Activated CD4-positive, alpha-beta T cell treated with anti-CD3 and anti-CD28 coated beads, Interleukin-2, amount 50 U/mL, for 24 hours (primary cell): ENCODE measurements at places on chromosomes 2 and 18.
A peak's percentile ranks its signal among the peaks of the same experiment; 100 is the strongest.

DNA sequence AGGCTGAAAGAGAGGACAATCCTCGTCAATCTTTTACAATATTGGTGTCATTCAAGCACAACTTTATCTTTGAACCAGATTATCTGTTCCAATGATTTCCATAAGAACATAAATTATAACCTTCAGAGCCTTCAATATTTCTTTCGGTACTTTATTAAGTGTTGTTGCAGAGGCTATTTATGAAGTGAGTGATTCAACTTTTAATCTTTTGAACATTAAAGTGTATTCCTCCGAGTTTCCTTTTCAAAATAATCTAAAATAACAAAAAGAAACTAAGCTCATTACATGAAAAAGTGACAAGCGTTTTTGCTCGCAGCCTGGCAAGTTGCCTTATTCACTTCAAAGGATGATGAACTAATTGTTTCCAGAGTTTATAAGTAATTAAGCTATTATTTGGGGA is 149.0 kb downstream of the MEIS1 start:
- DNase-seq = no peak

- no peak for DNase-seq
Observed at GRCh38 chr2:86290596-86291327, 46.7 kb downstream of the REEP1 start.

GRCh38 chr18:40738321-40738880 is 1216.6 kb upstream of the PIK3C3 start:
- no peak for DNase-seq

- DNase-seq = no peak
Observed at GRCh38 chr18:48371854-48372602, 37.2 kb downstream of the ZBTB7C start.

- DNase-seq = no peak
Observed at GRCh38 chr18:55376387-55376786, 211.6 kb downstream of the TCF4 start.

GRCh38 chr2:239880396-239880795 is 144.7 kb downstream of the NDUFA10 start:
- DNase-seq = no peak

DNA sequence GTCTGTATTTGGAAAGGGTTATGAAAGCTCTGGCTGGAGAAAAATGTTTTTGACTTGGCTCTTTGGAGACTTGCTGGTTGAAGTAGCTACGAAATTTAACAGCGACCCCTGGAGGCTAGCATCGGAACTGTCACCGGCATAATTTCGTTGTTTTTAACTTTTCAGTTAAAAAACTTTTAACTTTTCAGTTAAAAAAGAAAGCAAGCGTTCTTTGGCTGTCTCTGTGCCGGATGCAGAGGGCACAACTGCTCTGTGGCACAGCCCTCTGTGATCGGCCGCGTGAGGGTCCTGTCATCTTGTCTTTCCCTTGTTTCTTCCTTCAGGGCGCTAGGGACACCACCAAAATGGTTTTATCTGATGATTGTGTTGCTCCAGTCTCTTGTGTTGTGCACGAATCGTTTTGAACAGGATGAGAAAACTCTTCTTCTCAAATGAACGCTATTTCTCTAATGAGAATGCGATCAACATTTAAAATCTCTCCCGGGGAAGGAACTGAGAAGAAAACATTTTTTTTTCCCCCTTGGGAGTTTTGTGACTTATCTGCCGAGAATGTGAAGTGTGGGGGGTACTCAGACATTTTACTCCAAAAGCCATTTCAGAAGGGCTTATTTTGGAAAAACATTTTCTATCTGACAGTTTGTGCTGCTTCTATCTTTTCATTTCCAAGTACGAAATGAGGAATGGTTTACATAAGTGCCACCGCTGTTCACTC is 57.1 kb downstream of the ADCYAP1 start:
- DNase-seq = peak; percentile 3

DNA sequence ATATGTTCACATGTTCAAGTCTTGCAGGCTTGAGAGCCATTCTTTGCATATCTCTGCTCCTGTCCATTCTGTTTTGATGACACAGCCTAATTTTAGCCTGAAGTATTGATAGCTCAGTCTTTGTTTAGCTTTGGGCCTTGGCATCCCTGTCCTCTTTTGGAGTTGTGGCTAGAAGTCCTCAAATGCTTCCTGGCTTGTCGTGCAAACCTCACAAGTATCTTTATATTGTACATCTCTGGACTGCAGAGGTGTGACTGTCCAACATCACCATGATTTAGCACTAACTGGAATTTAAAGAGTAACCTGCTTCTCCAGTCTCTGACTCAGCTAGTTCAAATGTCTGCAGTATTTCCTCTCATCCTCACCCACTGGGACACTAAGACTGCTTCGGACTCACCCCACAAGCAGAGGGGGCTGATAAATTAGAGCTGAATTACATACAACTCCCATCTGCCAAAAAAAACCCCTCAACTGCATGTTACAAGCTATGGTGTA is 11.7 kb downstream of the PFN4 start:
- DNase-seq = no peak

DNA sequence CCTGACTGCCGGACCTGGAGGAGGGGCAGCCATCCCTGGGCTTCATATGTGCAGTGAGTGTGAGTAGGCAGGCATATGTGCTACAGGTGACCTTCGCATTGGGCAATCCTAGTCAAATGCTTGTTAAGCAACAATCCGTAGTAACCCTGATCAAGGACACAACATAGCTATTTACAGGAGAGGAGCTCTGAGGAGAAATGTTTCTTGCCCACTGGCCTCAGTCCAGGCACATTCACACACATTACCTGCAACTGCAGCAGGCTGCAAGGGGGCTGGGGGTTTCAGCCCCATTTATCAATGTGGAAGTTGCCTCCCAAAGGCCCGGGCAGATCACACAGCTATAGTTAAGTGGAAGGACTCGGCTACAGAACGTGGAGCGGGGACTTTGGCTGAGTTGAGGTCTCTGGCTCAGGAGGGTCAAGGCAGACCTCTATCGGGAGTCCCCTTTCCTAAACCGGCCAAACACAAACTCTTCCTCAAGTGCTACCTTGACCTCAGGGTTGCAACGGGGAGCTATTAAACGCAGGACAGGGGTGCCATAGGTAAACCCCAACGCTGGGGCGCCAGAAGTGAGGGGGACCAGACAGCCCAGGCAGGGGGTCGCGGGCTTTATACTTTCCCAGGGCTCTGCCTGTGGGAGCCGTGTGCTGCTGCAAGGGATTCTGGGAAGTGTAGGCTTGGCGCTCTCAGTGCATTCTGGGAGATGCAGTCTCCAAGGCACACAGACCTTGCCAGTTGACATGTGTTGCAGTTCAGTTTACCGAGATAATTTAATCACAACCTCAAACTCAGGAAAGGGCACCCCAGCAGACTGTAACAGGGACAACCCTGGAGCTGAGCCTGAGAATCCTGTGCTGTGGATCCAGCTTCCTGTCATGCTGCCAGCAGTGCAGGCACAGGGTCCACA is 9.4 kb downstream of the KHK start:
- no peak for DNase-seq

- DNase-seq = no peak
Observed at GRCh38 chr18:39329496-39330275, 1764.1 kb upstream of the CELF4 start.

DNA sequence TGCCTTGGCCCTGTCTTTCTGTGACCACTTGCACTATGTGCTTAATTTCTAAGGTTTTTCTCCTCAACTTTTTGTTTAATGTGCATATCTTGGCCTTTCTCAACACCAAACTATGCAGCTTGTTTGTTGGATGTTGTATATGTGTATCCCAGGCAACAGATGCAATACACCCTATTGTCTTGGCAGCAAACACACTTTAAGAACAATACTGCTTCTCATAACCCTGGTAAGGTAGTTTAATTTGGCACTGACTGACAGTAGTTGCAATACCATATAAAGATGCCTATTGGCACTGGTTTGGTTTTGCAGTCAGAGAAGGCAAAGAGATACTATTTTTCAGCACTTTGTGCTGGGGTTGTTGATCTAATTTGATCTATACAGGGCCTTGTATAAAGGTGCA is 360.7 kb upstream of the CWC22 start:
- no peak for DNase-seq

DNA sequence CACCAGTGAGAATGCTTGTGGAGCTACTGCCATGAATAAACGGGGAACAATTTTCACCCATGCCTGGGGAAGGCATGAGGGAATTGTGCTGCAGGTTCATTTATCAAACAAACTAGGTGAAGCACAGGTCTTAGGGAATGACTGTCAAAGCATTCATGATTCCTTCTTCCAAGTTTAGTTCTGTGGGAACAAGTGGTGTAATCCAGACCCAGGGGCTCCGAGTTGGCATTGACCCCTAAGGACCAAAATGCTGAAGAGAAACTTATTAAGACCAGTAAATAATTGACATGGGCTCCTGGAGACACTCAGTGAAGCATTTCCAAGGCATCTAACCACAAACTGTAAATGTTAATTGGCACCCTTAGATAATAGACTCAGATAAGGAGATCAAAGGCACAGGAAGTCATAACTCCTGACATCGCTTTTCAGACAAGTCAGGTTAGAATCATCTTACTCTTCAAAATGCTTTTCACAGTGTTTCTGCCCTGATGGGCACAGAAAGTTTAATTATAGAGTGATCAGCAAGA is 96.9 kb downstream of the SPP2 start:
- DNase-seq = no peak

DNA sequence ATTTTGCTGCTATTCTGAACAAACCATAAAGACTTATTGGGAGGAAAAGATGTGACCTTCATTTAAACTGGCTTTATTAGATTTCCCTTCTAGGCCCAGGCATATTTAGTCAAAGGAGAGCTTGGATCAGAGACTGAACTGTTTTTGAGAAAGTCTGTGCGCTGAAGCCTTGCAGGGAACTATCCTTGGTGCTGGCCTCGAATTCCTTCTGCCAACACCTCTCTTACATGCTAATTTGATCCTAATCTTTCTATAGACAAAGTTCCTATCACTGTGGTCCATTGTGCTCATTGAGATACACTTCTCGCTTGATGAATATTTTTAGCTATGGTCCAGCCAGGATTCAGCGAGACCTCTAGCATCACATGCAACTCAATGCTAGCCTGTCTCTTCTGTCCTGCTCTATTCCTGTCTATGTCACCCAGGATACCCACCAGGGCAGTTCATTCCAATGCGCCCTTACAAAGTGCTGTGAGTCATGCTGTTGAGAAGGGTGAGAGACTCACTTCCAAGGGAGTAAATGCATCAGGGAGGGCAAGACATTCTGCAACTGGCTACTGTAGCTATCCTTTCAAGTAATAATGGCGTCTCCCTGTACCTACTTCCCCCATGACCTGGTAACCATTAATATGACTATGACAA is 356.7 kb upstream of the LYPD1 start:
- no peak for DNase-seq

DNA sequence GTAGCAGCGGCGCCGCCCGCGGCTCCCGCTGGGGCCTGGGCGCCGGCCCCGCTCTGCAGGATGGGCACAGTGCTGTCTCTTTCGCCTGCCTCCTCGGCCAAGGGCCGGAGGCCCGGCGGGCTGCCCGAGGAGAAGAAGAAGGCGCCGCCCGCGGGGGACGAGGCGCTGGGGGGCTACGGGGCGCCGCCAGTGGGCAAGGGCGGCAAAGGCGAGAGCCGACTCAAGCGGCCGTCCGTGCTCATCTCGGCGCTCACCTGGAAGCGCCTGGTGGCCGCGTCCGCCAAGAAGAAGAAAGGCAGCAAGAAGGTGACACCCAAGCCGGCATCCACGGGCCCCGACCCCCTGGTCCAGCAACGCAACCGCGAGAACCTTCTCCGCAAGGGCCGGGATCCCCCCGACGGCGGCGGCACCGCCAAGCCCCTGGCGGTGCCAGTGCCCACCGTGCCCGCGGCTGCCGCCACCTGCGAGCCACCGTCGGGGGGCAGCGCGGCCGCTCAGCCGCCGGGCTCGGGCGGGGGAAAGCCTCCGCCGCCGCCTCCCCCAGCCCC is 369 bp downstream of the CDK5R2 start:
- DNase-seq = no peak

GRCh38 chr2:238997684-238998083 is 149.8 kb downstream of the TWIST2 start:
- DNase-seq = no peak
